Amniotic epithelial cell (primary cell): ENCODE measurements at places on chromosomes 3 and 15.

DNA sequence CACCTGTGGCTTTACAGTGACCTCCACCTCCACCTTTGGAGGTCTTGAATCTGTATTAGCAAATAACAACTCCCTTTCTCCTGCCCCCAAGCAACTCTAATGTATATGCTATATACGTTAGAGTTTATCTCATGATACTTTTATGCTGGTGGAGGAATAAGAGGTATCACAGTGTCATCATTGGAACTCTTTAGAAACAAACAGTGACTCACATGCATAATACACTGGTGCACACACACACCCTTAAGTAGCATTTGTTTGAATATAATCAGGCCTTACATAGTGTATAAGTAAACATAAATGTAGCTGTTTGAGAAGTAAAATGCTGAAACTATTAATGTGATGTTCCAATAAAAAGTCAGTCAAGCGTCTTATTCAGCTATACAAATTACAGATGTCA is 280.2 kb upstream of the C2CD4B start:
- no peak for DNase-seq

DNA sequence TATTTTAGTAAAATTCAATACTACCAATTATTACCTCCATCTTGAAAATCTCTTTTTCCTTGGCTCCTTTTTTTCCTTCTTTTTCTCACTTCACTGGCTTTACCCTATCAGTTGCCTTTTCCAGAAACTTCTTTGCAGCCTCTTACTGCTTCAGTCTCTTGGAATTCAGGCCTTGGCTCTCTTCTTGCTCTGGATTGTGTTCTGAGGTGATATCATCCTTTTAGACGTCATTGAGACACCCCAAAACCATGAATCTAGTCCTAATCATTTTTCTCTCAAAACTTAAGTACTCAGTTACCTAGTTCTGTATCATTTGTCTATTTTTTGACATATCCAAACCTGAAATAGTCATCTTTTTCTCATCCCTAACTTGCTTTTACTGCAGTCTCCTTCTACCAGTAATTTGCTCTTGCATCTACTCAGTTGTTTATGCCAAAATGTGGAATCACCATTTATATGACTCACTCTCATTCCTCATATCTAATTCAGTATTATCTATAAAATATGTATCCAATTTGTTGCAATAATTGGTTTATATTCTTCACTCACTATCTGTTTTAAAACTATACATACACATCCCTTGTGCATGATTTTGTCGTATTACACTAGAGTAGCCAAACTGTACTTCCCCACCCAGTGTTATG is 703.2 kb upstream of the CCDC54 start:
- peak; percentile 31 for DNase-seq

DNA sequence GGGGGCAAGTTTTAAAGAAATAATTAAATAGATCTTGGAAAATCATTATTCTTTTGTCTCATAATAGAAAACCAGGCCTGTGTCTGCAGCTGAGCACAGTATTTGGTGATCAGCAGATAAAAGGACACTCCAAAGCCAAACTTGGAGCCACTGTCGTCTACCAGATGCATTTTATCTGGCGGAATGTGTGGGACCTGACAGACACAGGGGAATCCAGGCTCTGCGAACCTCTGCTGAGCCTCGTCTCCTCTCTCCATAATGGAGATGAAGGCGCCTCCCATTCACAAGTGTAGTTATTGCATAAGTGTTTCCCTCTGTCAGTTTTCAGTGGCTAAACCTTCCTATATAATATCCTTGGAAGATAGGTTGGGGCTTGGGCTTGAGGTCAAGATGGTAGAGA is 42.1 kb downstream of the EEFSEC start:
- no peak for DNase-seq

DNA sequence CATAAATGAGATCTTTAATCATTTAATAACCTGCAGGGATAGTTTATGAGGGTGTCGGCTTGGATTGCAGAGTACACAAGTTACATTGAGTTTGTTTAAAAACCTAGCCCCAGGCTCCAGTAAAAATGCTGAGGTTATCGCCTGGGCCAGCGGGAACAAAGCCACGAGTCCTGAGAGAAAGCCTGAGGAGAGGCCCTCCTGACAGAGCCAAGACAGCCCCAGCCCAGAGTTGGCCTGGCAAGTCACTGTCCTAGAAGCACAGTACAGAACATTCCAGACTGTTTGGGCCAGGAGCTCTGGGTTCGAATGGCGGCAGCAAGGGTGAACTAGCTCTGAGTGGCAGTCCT is 32.4 kb downstream of the SEC61A1 start:
- DNase-seq = no peak

GRCh38 chr15:99424131-99424571 is 141.6 kb upstream of the MEF2A start:
- no peak for DNase-seq
